Fibroblast of villous mesenchyme (primary cell): ENCODE measurements at places on chromosomes 12 and 14. TPM values are rescaled to one million over a fixed set of nuclear protein-coding genes. Genes with fewer than 3 reads are reported as not detected.

Gene NOVA1
- 1.9 and 6.9 TPM in 2 replicates for total RNA-seq

Gene MFAP5
- total RNA-seq: 0.86 and 4.8 TPM in 2 replicates

Gene METTL17
- total RNA-seq: 34.5 and 41.2 TPM in 2 replicates

DNA sequence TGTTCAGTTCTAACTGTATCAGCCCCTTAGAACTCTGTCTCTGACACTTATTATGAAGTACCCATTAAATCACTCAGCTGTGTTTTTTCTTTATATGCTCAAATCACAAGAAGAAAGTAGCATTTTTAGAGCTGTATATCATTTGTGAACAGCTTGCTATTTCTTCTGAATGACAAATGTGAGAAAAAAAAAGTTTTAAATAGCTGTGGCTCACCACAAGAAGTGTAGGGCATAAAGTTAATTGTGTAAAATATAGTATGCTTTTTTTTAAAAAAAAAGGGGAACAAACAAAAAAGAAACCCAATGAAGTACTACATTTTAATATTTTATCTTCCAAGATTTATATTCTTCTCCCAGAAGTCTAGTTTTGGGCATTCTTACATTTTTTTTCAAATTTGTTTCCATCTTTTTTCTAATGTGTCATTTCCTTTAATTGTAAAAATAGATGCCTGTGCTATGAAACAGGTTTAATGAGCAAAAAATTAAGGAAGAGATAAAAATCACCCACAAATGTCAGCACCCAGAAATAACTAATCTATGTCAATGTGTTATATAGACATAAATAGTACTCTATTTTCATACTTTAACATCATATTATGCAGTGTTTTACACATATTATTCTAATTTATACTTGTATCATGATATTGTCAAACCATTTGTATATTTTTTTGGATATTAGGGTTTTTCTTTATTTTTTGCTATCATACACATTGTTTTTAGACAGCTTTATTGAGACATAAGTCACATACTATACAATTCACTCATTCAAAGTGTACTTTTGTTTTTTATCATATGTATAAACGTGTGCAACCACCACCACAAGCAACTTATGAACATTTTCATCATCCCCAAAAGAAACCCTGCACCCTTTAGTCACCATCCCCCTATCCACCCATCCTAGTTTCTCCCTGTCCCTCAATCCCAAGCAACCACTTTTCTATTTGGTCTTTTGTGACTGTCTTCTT, 22.4 kb upstream of the LRRK2 start:
- no peak for DNase-seq

DNA sequence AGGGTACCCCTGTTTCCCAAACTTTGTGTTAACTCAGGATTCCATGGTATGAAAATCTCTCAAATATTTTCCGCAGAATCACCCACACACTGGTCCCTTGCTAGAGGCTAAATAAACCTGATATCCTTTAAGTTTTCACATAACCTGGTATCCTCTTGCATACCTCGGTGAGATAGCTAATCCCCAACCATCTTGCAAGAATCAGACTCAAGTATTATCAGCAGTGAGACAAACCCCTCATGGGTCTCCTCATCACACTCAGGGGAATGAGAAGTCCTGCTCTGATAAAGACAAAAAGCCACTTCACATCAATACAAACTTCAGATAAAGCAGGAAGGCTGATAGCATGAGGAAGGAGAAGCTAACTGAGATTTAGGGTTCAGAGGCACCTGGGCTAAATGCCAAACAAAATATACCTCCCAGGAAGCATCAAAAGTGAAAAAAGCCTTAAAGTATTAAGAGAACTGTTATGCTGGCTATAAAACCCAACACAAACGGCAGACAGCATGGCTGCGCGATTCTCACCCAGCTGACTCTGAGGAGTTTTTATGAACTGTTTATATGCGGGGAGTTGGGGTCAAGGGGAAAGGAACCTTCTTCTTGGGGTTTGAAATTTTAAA, 96.5 kb downstream of the FOXN3 start:
- DNase-seq: no peak

Gene FOXA1
- total RNA-seq: 0.32 TPM in 1 of 2 replicates, not detected in the other

DNA sequence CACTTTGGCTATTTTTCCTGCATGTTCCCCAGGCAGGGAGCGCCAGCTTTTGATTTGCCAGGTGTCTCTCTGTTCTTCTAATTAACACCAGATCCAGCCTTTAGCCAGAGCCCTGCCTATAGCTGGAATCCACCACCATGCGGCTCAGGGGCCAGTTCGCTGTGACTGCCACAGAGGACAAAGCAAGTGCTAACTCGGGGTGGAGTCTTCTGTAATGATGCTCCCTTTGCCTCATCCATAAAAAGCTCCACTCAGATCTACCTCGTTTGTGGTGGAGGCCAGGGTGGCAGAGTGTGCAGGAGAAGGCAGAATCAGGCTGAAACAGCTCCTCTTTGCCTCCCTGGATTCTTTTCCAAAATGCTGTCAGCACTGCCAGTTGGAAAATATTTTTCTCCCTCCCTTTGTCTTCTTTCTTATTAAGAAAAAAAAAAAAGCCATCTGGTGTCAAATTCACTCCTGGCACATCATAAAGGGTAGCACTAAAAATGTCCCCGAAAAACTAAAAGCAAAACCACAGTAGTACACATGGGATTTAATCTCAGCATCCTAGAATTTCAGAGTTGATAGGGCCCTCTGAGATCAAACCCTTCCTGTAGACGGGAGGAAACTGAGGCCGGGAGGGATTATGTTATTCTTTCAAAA, 18.0 kb upstream of the CTDSP2 start:
- peak; percentile 28 for DNase-seq

DNA sequence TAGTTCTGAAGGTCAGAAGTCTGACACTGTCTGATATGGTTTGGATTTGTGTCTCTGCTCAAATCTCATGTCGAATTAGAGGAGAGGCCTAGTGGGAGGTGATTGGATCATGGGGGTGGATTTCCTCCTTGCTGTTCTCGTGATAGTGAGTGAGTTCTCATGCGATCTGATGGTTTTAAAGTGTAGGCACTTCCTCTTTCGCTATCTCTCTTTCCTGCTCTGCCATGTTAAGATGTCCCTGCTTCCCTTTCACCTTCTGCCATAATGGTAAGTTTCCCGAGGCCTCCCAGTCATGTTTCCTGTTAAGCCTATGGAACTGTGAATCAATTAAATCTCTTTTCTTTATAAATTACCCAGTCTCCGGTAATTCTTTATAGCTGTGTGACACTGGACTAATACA, 84.1 kb upstream of the TMTC1 start:
- DNase-seq: no peak

DNA sequence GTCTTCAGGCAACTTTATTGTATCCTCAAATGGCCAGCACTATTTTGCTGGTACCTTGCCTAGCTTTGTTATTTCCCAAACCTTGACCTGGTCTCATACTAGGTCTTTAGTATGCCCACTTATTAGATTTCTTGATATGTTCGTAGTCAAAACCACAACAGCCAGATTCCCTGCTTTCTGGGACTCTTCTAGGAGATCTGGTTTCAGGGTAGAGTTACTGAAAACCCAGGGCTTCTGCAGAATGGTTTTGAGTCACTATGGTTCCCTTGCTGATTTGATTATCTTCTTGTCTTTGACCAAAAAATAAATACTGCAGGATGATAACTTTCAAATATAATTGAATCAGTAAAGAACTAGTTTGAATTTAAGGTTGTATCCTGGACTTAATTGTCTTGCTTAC, 211.2 kb downstream of the FUT8 start:
- DNase-seq: no peak

GRCh38 chr12:109193896-109194295, 77.5 kb downstream of the ACACB start:
- DNase-seq: no peak

Gene RFLNA
- 1.9 and 5.6 TPM in 2 replicates for total RNA-seq

GRCh38 chr12:32615441-32615840, 63.7 kb upstream of the DNM1L start:
- DNase-seq: no peak

- DNase-seq: no peak
Measured at GRCh38 chr12:120115066-120115465, 1.5 kb downstream of the RAB35 start.

DNA sequence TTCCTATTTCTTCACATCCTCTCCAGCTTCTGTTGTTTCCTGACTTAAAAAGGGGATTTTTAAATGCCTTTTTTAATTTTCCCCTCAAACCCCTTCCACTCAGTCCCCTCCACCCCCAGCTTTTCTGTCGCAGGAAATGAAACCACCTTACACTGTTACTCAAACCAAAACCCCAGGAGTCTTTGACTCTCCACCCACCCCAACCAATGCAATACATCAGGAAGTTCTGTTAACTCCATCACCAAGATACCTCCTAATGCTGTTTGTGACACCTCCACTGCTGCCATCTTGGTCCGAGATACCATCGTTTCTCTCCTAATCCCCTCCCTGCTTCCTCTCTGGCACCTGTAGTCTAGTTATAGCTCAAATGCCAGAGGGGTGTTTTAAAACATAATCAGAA, 25.4 kb upstream of the CPM start:
- DNase-seq: no peak

Gene MGP
- total RNA-seq: 3.5 and 10.6 TPM in 2 replicates

GRCh38 chr12:110543252-110543959, 39.7 kb downstream of the PPTC7 start:
- DNase-seq: peak; percentile 90

- no peak for DNase-seq
Measured at GRCh38 chr12:2402073-2402579, 349.3 kb downstream of the CACNA1C start.

Gene ASCL1
- total RNA-seq: not detected in 2 replicates

- DNase-seq: no peak
Measured at GRCh38 chr12:105349138-105349537, 18.6 kb downstream of the C12orf75 start.

GRCh38 chr14:45907782-45908181, 654.8 kb upstream of the MIS18BP1 start:
- DNase-seq: no peak

GRCh38 chr12:123151457-123152454, 866 bp upstream of the PITPNM2 start:
- peak; percentile 55 for DNase-seq

DNA sequence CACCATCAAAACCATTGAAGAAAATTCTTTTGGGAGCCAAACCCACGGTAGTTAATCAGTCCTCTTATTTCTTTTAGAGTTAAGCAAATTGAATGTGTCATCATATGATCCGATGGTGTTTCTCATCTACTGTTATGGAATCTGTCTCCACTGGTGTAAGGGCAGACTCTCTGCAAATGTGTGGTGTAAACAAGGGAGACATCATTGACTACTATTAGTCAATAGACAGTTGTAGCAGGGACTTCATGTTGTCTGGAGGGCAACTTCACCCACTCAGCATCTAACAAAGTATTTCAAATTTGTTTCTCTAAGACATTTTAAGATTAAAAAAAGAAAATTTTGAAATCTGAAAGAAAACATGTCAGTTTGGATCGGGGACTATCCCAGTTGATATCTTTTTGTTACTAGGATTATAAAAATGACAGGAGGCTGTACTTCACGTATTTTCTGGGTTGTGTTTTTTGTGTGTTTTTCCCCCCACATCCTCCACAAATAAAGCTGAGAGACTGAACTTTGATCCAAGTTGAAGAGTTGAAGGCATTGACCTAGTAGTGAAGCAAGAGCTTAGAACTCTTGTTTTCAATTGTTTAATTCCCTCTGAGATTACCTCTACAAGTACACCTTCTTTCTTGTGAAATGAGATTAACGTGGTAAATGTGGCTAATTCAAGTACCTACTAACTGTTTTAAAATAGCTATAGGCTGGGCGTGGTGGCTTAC, 4.0 kb downstream of the GOLGA5 start:
- no peak for DNase-seq

- DNase-seq: no peak
Measured at GRCh38 chr12:126474703-126475102, 1409.5 kb downstream of the AACS start.

GRCh38 chr12:71183018-71183417, 25.2 kb upstream of the TSPAN8 start:
- DNase-seq: no peak

DNA sequence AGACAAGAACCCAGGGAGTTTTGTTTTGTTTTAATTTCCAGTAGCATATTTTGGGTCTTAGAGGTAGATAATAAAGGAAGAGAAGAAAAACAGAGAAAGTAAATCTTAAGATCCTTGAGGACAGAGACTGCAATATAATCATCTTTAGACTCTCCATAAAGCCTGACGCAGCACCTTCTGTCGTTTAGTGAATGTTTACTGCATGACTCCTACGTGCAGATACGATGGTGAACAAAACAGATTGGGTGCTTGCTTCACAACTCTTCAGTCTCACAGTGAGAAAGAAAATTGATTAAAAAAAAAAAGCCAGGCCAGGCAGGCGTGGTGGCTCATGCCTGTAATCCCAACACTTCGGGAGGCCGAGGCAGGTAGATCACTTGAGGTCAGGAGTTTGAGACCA, 86.9 kb downstream of the STON2 start:
- DNase-seq: no peak

DNA sequence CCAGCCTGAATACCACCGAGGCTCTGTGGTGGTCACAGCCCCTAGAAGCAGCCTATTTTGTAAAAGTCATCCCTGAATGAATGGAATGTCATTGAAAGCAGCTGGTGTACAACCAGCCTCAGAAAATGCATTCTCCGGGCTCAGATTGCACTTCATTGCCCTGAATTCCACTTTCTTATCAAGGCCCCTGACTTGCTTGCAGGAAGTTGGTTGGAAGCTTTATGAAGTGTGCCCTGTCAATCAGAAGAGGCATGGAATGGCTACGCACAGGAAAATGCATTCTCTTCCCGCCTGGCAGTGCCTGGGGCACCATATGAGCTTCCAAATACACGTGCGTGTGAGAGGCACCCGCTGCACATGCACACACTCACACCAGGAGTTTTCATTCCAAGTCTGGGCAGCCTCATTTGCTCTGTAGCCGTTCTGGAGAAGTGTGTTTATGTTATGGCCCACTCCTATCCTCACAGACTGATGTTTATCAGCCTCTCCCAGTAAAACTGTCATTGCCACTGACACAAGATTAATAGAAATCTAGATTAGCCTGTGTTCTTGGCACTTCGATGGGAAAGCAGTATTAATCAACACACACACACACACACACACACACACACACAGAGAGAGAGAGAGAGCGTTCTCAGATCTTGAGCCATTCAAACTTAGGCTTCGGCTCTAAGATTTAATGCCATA, 63.9 kb downstream of the NUAK1 start:
- DNase-seq: peak; percentile 97

Gene CPNE6
- not detected in 2 replicates for total RNA-seq

- DNase-seq: peak; percentile 74
Measured at GRCh38 chr12:15534322-15534721, 212.0 kb downstream of the PTPRO start.

Gene KRT5
- under 0.01 and 0.32 TPM in 2 replicates for total RNA-seq
